ENCODE measurements at places on chromosomes 3 and 15.
A peak's percentile ranks its signal among the peaks of the same experiment; 100 is the strongest.

DNA sequence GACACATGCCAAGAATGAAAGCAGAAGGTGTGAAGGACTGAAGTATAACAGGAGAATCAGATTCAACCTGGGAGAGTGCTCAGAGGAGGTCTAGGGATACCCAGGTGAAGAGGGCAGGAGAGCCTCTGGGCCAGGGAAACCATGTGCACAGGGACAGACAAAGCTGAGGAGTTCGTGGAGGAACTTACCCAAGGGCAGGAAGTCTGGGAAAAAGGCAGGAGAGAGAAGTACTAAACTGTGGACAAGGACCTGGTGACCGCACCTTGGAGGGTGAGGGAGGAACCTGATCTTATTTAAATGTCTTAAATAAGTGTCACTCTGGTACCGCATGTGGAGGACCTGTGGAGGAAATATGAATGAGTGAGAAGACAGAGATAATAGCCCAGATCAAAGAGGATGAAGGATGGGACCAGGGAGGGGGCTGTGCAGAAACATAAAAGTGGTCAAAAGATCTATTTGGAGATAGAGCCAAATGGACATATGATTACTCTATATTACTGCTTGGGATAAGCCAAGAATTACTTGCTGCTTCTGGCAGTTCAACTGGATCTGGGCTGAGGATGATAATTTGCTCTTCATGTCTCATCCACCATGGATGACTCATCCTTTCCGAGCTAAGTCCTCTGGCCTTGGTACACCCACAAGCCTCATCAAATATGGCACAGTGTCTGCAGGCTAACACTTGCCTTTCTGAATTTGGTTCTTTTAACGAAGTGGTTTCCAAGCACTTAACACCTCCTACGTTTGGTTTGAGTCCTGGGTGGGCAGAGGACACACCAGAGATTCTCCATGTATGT lies 116.9 kb upstream of the NMNAT3 start:
- DNase-seq = no peak

- DNase-seq = no peak
Measured at GRCh38 chr3:105780107-105780506, 88.7 kb downstream of the CBLB start.

DNA sequence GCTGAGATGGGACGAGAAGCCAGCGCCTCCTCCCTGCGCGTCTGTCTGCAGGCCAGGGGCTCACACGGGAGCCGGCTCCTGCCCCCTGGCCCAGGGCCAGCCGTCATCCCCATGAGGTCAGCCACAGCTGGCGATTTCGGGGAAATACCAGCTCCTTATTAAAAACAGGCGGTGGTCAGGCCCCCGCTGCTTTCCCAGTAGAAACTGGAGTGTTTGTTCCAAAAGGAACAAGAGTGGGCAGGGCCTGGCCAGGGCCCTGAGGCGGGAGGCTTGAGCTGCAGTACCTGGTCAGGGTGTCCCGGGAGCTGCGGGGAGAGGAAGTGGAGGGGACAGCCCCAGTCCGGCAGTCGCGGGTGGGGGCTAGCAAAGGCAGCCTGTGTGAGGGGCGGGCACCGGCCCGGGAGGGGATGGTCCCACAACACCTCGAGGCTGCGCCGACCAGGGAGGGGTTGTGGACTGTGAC lies 17.8 kb downstream of the MYL3 start:
- DNase-seq = no peak

GRCh38 chr15:91369823-91370222 lies 269.8 kb downstream of the SV2B start:
- no peak for DNase-seq

GRCh38 chr3:194396539-194396858 lies 2.6 kb downstream of the GP5 start:
- DNase-seq = no peak

DNA sequence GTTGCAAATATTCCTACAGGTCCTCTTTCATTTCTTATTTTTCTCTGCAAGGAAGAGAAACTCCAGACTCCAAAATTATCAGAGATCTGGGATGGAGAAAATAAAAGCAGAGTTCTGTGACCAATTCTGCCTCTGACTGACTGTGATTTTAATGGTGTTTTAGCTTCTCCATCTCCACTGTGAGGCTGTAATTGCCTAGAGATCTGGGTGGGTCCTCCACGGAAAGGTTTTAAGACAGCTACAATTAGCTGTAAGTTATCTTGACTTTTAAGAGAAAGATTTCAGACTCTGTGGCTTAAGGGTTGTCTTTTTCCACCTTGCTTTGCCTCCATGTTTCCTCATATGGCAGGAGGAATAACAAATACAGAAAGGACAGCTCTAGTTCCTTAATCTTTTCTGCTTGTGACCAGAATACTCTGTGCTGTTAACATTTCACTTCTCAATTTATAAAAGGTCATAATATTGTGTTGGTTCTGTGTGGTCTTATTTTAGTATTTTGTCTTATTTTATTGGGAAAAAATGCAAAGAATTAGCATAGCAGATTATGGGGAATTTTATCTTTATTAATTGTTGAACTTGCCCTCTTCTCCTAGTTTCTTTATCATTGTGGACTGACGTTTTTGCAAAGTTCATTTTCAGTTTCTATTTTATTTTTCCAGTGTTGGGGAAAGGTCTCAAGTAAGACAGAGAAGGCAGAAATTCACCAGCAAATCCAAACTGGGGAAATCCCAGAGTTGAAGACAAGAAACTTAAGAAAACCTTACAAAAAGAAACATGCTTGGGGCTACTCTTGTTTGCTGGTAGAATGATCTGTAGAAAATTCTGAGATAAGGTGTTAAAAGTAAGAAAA lies 157.9 kb downstream of the RAP2B start:
- DNase-seq = no peak

GRCh38 chr3:57544181-57545125 lies at the start of gene DNAH12:
Gene DNAH12, minus strand, starts transcription at chr3:57544344. Its CDS starts 1,474 bp downstream, at chr3:57542870.
- DNase-seq = peak; percentile 59
